Right lung (tissue), 10 donors: ENCODE measurements at places on chromosomes 1 and 21. TPM values are rescaled to one million over a fixed set of nuclear protein-coding genes. Genes with fewer than 3 reads are reported as not detected.

- no peak for DNase-seq
Observed at GRCh38 chr1:17189632-17189990, 15.3 kb upstream of the PADI1 start.

DNA sequence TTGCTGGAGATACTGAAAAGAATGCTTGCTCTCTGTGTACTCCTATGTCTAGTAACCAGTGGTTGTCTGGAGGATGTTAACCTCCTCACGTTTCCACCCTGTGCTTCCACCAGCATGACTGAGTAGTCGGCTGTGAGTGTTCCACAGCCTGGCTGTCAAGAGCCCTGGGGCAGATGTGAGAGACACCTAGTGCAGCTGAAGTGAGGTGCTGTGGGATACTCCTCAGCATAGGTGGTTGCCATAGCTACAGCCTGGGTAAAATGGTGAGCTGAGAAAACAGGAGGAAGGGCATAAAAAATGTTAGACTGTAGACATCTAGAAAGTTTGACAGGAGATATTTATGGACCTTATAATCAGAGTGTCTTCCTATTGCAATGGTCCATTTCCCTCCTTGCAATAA, 15.8 kb downstream of the IVL start:
- DNase-seq = no peak

DNA sequence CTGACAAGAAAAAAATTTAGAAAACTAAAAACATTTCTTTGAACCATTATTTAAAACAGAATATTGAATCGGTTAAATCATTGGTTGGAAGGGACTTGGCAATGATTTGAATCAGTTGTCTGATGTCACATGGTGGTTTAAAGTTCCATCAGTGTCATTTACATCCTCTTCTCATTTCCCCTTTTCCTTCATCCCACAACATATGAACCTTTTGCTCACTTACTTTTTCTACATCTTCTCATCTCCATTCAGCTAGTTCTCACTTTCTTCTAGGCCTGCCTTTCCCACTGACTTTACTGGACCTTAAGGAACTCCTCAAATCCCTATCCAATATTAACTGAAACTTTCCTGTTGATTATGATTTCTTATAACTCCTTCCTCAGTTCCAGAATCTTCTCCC, 58.5 kb downstream of the PHACTR4 start:
- no peak for DNase-seq

DNA sequence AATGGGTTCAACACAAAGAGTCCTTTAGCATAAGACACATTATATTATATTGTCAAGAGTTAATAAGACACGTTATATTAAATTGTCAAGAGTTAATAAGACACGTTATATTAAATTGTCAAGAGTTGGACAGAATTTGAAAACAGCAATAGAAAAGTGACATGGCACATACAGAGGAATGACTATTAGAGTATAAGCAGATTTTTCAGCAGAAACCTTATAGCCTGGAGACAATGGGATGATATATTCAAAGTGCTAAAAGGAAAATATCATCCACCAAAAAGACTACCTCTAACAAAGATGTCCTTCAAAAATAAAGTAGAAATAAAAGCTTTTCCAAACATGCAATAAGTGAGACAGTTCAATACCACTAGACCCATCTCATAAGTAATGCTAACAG, 36.0 kb upstream of the HSPA13 start:
- no peak for DNase-seq

DNA sequence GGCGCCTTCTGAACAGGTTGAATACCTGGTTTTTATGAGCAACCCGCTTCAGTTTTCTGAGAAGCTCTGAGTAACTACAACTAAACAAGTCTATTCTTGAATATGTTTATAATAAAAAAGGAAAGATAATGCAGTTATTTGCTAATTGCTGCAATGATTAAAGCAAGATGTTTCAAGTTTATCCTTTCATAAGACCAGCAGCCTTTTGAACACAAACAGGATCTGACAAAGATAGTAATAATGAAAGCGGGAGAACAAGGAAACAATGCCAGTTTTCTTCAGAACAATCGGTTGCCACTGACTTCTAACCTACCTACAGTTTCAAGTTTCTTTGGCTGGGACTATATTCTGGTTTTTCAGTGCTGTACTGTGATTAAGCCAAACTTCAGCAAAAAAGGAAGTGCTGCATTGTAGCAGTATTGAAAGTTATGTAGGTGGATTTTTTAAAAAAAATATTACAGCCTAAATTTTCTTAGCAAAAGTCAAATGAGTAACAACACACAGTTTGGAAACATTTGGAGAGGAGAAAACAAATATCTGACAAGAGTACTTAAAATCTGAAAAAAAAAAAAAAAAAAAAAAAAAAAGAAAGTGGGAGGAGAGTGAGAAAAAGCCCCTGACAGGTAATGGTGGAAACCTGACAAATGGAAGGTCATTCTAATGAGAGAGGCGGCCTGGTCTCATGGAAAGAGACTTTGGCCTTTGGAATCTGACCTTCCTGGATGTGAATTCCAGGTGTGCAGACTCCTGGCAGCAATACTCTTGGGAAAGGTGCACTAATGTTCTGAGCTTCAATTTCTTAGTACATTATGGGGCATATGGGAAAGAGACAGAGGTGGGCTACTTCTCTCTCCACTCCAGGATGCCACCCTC, 11.4 kb downstream of the KCNJ15 start:
- DNase-seq = no peak

DNA sequence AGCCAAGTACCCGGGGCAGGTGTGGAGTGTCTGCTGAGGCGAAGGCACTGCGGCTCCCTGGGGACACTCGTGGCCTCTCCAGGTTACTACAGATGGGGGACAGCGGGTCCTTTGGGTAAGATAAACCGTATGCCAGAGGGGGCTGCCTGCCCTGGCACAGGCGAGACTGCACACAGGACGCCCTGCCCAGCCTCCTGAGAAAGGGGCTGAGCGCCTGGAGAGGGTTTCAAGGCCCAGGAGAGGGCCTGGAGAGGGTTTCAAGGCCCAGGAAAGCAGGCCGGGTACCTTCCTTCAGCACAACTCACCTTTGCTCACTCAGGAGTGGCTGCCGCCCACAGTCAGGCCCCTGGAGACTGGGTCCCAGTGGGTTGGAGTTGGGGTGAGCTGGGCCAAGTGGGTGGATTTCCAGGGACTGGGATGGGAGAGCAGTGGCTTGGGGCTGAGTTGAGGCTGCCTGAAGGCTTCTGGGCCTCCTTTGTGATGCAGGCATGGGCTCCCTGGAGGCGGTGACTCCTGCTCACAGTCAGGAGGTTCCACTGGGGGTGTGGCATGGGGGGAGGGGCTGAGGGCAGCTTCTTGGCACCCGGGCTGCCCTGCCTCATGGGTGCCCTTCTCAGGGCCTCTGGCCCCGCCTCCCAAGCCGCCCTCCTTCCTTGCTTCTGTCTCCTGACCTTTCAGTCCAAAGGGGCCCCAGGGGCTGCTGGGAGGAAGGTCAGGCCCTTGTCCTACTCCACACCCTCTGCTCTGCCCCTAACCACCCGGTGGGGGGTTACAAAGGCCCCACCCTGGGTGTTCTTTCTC, at the start of gene MMEL1:
TSS of gene MMEL1 (minus strand) at position 456 of the 801 bp plus-strand sequence. CDS start 3,532 bp downstream, outside the sequence.
- no peak for DNase-seq

DNA sequence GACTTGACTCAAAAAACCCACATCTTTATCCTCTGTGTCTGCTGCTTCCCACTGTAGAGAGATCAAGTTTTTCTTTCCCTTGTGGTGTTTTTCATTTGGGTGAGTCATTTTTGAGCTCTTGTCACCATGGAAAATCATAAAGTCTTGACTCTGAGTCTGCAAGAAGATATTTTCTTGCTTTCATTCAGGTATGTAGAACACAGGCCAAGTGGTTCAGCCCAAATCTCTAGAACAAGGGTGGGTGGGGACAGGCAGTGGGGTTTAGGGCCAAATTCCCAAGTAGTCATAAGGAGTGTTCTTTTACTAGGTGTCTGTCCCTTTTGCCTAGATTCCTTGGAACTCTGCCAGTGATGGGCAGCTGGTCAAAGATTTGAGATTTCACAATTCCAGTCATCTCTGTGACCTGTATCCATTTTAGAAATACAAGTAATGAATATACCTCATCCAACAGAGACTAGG, 21.5 kb upstream of the ARHGAP29 start:
- no peak for DNase-seq

DNA sequence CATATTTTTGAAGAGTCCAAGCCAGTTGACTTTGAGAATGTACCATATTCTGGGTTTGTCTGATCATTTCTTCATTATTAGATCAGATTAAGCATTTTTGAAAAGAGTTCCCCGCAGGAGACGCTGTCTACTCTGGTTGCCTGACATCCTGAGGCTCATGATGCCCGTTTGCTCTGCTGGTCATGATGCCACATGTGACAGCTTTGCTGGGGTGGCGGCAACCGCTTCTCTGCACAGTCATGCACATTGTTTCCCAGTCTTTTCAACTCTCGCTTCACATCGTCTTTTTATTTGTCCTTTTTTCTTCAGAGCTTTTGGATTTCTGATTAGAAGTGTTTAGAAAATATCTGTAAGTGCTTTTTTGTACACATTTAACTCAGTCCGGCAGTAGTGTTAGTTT, 90.7 kb downstream of the ST6GALNAC5 start:
- DNase-seq = no peak

DNA sequence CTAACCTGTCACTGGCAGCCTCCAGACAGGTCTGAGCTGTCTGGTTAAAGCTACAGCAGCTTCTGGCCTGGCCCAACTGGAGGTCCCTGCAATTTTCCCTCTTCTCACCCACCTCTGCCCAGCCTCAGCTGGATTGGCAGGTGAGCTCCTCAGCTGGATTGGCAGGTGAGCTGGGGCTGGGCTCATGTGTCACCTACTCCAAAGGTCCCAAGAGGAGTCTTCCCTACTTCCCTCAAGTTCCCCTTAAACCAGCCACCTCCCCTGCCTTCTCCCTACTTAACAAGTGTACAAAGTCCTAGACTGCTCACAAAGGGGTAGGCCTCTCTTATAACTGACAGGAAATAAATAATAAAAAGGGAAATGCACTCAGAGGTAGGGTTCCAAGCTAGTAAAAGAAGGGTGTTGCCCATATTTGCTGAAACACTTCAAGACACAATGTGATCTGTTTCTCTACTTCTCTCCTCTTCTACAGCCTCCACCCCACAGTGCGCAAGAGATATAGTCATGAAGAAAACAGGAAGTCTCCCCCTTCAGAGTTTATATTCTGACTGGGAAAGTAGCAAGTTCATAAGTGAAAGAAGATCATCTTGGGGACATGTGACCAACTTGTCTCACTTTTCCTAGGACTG, at the start of gene GPA33:
TSS of gene GPA33 (minus strand) at position 64 of the 629 bp plus-strand sequence. CDS start 90 bp downstream, outside the sequence.
- DNase-seq = no peak

DNA sequence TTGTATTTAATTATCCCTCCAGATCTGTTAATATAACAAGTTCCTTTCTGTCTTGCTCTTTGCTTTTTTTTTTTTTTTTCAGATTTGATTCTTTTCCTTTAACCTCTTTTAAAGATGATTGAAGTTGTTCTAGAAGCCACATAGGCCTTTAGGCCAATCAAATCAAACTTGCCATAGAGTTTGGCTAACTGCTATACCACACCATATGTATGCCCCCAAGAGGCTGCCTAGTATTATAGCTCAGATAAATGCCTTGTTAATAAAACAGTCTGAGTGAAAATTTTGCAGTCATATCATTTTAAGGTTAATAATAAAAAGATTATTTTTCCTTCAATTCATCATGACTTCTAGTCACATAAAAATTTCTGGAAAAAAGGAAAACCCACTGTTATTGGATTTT, 696.0 kb upstream of the CHRM3 start:
- no peak for DNase-seq

ST6GALNAC3 gene
- 33.9 TPM for polyA plus RNA-seq

CSF3R gene
- 10.9 TPM for polyA plus RNA-seq

KCND3 gene
- 0.40 TPM for polyA plus RNA-seq

SHE gene
- polyA plus RNA-seq = 18.3 TPM

PTGS2 gene
- 3.9 TPM for polyA plus RNA-seq

TMPRSS3 gene
- polyA plus RNA-seq = 0.82 TPM

RHBDL2 gene
- polyA plus RNA-seq = 1.3 TPM

ACTL8 gene
- polyA plus RNA-seq = not detected

CERS2 gene
- 283 TPM for polyA plus RNA-seq

BTBD8 gene
- polyA plus RNA-seq = 9.8 TPM

MEX3A gene
- polyA plus RNA-seq = 51.7 TPM
